NCI-H1417 treated with DMSO at 0.1 percent for 48 hours (cell line): ENCODE measurements at places on chromosomes 12 and 14.

GRCh38 chr12:78914859-78915331 lies 50.3 kb downstream of the SYT1 start:
- DNase-seq = no peak

DNA sequence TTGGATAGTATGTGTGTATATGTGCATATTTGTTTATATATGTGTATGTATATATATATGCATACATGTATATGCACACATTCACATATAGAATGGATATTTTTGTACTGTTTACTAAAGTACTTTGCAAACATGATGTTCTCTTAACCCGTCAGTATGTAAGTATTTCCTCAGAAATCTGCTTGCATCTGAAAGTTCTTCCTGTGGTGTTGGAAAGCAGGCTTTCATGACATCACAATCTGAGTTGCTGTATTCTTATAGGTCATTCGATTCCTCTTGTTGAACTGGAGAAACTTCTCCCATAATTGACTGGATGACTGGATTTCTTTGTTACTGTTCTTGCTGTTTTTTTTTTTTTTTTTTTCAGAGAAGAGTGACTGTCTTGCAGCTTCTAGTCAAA lies 29.1 kb downstream of the GABARAPL1 start:
- no peak for DNase-seq

- DNase-seq = no peak
Measured at GRCh38 chr12:50520416-50521207, 15.8 kb downstream of the DIP2B start.

DNA sequence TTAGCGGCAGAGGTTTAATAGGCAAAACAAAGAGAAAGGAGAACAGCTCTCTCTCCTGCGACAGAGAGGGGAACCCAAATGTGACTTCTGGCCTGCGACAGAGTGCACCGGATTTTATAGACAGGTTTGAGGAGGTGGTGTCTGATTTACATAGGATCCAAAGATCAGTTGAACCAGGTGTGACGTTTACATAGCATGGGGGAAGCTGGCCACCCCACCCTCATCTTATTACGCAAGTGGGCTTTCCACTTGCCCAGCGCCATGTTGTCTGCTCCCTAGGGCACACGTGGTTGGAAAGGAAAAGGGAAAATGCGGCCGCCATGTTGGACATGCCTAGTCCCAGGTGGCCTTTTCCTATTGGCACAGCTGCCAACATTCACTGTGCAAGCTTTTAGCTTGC lies 17.4 kb downstream of the BCL2L14 start:
- DNase-seq = no peak

- DNase-seq = no peak
Measured at GRCh38 chr12:100778967-100779590, 15.5 kb upstream of the ANO4 start.

GRCh38 chr12:116276652-116277466 lies 634 bp downstream of the MED13L start:
- DNase-seq = no peak

GRCh38 chr12:22667122-22667521 lies 42.2 kb downstream of the ETNK1 start:
- DNase-seq = no peak

GRCh38 chr12:43887397-43887796 lies 51.5 kb downstream of the TMEM117 start:
- no peak for DNase-seq

- no peak for DNase-seq
Measured at GRCh38 chr14:74737753-74738325, 24.9 kb downstream of the FCF1 start.

GRCh38 chr14:68814539-68815297 lies 21.9 kb upstream of the ZFP36L1 start:
- no peak for DNase-seq

DNA sequence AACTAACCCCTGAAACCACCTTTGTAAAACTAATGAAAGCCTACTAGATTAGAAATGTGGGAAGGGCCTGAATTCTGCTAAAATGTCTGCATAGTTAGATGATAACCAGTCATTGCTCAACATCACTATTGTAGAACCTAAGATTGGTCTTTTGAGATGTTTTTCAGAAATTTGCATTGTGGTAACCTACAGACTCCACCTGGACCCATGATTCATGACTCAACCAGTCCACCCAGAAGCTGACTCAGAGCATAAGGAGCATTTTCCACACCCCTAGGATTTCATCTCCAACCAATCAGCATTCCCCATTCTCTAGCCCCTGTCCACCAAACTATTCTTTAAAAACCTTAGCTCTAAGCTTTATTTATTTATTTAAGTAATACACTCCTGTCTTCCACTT lies 30.4 kb upstream of the CHGA start:
- no peak for DNase-seq

GRCh38 chr14:69473260-69473659 lies 11.3 kb upstream of the PLEKHD1 start:
- DNase-seq = no peak

DNA sequence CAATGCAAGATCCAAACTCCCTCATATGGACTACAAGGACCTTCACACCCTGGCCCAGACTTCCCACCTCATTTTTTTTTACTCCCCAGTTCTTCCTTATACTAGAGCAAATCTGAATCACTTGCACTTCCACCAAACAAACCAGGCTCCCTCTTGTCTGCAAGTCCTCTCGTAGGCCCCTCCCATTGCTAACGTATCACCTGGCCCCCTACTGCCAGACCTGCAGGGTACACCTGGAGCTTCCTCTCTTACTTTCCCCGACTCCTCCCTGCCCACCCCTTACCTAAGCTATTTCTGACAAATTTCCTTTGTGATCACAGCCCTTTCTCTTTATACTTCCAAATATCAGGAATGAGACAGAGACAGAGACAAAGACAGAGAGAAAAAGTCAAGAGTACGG lies 463.9 kb downstream of the GALC start:
- no peak for DNase-seq

DNA sequence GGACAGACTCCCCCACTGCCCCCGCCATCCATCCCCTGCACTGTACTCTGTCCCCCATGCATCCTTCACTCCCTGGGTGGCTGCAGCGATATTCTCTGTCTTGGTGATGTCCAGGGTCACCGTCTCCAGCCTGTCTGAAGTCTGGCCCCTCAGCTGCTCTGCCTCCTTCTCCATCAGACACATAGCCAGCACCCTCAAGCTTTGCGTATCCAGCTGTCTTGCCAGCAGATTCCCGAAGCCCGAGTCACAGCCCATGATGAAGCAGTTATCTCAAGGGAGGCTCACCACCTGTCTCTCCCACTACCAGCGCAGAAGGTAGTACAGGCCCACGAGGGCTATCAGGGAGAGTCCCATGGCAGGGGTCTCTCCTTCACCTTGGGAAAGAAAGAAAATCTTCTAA lies 77.8 kb downstream of the HSD17B6 start:
- DNase-seq = no peak

GRCh38 chr14:73741386-73741875 lies 27.2 kb upstream of the PNMA1 start:
- no peak for DNase-seq

- no peak for DNase-seq
Measured at GRCh38 chr12:14979468-14979867, 6.6 kb downstream of the PDE6H start.

GRCh38 chr14:54123841-54124240 lies 167.2 kb upstream of the BMP4 start:
- DNase-seq = no peak

DNA sequence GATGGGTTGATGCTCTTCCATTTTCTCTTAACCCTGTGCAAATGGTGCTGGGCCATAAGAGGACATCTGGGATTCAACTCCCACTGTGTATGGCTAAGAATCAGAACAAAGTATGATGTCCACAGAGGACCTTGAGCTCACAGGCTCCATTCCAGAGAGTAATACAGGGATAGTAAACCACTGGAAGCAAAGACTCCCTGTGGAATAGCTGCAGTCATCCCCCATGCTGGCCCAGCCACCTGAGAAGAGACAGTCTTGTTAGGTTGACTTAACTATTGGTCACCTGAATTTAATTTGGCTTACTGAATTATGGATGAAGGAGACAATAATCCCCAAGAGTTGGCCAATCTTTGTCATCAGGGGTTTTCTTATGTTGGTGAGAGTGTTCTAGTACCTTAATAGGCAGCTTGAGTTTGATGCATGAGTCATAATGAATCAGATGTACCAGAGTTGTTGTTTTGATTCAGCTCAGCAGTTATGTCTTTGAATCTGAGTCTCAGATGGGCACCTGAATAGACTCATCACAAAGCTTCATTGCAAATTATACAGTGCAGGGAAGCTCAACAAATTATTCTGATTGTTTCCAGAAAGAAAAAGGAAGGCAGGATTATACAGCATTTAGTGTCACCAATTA lies 122.7 kb downstream of the SSPN start:
- no peak for DNase-seq

DNA sequence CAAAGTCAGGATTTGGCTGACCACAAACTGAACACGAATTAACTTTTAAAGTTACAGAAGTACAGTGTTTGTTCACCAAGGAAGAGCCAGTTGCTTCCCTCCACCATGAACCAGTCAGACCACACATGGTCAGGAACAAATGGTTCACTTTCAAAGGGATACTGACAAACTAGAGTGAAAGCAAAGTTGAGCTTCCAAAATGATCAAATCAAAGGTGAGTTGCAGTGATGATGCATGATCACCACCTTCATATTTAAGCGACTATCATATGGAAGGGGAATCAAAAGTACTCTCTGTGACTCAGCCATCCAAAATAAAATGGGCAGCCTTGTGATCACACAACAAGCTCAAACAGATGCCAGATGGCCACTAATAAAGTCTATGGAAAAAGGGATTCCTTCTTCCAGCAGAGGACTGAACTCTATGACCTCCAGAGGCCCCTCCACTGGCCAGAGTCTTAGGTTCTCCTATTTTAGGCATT lies 13.1 kb downstream of the NT5DC3 start:
- no peak for DNase-seq

- DNase-seq = no peak
Measured at GRCh38 chr12:90245391-90245790, 536.8 kb upstream of the ATP2B1 start.

DNA sequence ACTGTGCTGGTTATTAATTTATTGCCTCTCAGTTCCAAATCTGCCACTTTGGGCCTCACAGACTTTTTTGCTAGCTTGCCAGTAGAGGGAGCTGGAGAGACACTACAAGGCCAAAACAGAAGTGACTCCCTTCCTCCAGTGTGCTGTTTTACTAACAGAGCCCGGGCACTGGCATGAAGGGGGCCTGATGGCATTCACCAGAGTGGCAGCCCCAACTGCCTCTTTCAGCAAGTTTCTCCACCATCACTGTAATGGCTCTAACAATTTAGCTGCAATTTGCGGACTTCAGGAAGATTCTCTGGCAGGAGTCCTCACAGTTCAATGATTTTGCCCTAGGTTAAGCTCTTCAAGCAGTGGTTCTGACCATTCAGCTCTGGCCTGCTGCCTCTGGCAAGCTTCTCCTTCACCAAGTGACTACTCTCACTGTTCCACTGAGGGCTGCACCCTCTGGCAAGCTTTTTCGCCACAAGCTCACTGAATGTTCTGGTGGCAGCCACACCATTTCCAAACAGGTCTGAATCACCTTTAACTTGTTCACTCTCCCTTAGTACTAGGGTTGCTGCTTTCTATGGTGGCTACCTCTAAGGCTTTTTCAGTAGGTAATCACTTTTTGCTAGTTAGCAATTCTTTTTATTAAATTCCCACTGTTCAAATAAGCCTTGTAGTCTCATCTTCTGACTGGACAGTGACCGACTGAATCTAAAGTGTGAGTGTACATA lies 104.9 kb downstream of the ZC3H14 start:
- DNase-seq = peak; percentile 38

DNA sequence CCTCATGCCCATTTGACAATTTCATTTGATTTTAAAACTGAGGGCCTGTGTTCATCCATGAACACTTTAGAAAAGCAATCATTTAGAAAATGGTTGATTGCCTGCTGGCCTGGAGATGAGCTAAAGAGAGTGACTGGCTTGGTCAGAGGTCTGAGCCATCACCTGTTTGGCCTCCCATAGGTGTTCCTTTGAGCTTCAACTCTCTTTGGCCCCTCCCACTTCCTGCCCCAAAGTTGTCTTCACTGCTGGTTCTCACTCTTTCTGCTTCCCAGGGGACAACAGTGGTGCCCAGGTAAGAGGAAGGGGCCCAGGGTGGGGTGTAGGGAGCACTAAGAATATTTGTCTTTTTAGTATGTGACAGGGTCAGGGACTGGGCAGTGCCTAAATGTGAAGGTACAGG lies 4.9 kb upstream of the TCP11L2 start:
- no peak for DNase-seq

DNA sequence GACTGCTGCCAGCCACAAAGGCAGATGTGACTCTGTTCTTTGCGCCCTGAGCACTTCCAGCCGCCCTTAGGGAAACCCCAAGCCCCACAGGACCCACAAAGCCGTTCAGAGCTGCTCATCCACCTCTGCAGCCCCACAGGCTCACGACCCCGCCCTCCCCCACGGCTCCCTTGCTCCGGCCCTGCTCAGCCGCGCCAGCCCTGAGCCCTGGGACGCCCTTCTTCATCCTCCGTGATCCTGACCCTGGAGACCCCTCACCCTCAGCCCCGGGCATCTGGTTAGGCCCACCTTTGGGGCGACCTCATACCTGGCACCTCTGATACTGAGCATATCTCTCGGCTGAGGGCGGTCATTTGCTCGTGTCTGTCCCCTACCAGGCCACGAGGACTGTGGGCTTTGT lies 125.8 kb upstream of the EVL start:
- no peak for DNase-seq

DNA sequence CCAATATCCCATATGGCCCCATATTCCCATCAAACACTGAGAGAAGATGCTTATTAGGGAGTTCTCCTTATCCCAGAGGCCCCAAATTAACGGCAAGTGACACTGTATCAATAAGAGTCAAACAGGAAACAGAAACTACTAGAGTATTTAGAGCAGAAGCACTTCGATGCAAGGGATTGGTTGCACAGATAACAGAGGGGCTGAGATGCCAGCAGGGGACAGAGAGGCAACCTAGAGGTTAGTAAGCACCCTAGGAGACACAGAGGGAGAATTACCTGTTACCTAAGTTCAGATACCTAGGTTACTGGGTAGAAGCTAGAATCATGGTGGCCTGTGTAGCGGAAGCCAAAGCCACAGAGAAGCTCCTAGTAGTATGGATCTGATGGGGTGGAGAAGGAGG lies 2.9 kb downstream of the HEBP1 start:
- no peak for DNase-seq

DNA sequence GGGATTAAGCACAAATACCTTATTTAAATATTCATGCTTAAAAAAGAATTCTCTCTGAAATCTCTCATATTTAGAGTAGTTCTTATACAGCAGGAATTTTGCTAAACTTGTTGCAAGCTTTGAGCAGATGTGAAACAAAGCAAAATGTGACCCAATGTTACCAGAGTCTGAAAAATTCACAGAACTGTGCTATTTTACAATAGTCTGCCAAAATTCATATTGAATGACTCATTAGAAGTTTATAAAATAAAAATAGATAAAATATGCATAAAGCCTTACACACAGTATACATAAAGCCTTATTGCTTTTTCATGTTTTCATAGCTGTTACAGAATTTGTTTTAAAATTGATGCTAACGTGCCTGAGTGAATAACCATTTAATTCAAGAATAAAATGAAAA lies 17.8 kb upstream of the RHOJ start:
- no peak for DNase-seq

GRCh38 chr12:53093777-53094393 lies 3.6 kb upstream of the IGFBP6 start:
- no peak for DNase-seq
